ENCODE measurements at places on chromosomes 1 and 21.

DNA sequence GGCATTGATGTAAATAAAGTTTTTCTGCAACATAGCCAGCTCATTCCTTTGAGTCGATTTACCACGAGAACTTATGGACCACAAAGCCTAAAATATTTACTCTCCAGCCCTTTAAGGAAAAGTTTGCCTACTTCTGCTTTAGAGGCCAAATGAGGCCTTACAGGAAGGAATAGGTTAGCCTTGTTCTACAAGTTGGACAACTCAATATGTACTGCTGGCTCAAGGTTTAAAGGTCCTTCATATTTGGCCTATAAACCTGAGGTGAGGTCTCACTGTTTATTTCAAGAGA is 144.5 kb upstream of the DNAH14 start:
- DNase-seq, result peak; percentile 27

- peak; percentile 47 for DNase-seq
Measured at GRCh38 chr1:51624855-51625254, 8.0 kb downstream of the OSBPL9 start.

GRCh38 chr21:15781986-15782385 is 52.2 kb downstream of the USP25 start:
- no peak for DNase-seq

DNA sequence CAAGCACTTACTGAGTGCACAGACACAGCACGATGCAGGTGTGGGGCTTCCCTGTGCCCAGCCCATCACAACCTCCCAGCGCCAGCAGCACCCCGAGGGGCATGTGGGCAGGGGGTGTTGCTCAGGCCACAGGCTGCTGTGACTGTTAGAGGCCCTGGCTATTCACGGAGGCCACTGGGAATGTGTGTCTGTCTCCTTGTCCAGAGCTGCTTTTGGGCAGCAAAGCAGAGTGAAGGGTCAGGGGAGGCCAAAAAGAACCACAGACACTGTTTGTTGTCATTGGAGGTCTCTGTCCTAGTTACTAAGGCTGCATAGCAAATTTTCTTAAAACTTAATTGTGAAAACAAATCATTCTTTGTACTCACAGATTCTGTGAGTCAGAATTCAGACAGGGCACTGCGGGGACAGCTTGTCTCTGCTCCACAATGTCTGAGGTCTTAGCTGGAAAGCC is 49.6 kb downstream of the TNFRSF8 start:
- DNase-seq, result peak; percentile 51

DNA sequence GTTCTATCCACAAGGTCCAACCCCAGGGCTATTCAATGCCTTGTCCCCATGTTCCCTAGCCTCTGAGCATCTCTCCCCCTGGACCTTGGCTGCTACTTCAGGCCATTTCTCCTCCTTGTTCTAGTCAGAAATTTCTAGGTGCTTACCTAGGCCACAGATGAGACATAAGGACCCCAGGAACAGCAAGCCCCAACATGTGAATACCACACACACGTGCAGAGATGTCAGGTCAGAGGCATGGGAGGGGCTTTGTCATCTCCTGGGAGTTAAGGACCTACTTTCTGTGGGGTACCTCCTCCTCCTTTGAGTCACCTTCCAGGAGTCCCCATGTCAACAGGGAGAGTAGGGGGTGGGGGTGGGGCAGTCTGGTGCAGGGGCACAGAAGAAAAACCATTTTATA is 7.1 kb upstream of the RGS16 start:
- no peak for DNase-seq

- no peak for DNase-seq
Measured at GRCh38 chr1:111729271-111729921, 9.8 kb downstream of the INKA2 start.

- DNase-seq, result peak; percentile 69
Measured at GRCh38 chr1:151060007-151060656, at the start of gene MLLT11. TSS of gene MLLT11 (plus strand) at chr1:151060397. CDS start at chr1:151067225, 6,828 bp downstream.

GRCh38 chr1:60697204-60697994 is 385.0 kb upstream of the NFIA start:
- no peak for DNase-seq

- no peak for DNase-seq
Measured at GRCh38 chr1:170669107-170669445, 5.1 kb downstream of the PRRX1 start.

DNA sequence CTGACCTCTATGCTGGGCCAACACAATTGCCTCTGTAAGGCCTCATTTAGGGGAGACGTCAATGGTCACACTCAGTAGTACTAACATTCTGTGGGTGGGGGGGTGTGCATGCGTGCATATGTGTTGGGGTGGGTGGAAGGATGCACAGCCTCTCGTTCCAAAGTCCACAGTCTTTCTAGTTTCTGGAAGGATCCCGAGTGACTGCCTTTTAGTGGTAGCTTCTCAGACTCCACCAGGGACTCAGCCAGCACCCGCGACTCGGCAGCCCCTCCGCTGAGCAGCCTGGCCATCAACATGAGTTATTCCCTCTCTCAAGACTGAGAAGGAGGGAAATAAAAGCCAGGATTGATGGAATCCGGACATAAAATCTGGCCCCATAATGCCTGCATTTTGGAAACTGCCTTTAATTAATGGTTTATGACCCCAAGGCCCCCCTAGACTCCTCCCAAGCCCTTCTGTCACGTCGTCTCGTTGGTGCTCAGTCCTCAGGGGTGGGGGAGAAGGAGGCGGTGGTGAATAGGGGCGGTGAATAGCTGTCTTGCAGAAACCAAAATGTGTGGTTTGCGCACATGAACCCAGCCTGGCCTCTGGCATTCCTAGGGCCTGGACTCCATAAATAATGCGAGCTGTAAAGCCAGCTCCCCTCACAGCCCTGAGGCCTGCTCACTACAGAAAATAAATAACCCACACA is 65.1 kb upstream of the TMEM51 start:
- peak; percentile 24 for DNase-seq

GRCh38 chr1:238652346-238652968 is 733.9 kb upstream of the CHRM3 start:
- DNase-seq, result peak; percentile 87

DNA sequence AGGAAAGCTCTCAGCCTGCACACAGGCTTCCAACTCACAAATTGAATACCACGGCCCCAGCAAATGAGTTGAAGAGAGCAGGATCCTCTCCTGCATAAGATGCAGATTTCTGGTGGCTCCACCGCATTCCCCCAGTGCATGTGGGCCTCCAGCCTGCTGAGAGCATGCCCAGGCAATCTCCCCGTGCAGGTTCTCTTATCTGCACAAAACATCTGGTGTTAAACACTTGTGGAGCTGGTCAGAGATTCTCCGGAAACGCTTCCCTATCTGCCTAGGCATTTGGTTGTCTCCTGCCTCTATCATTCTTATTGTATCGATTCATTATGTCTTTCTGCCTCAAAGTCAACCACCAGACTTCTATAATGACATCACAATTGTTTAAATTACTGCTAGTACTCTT is 1349.0 kb upstream of the B3GALT2 start:
- DNase-seq, result no peak

DNA sequence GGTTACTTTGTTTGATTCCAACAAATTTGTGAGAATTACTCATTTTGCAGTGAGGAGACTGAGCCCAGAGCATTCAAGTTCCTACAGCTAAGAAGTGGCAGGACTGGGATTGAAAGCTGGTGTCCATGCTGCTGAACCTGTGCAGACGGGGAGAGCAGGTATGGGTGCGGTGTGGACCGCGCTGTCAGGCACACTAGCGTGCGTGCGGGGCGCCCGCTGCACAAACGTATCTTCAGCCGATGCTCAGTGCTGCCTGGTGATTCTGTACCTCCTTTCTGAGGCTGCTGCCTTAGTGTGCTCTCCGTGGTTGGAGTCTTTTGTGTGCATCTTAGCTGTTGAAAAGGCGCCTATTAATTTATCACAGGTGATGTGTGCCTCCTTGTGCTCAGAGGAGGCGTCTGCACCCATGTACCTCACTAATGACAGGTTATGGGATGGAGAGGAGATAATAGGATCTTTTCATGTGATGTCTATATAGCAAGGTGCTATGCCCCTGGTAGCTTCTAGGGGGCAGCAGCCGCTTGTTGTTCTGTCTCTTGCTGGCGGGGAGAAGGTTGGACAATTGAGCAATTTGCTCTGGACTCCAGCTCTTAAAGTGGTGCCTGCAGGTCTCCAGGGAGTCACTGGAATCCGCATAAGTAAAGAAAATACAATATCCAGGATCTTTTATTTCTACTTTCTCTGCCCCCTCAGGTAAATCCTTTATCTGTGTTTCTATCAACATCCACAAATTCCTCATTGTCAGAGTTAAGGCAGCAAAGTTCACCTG is 32.5 kb downstream of the PEX14 start:
- peak; percentile 83 for DNase-seq

- no peak for DNase-seq
Measured at GRCh38 chr1:20211511-20211931, 25.2 kb upstream of the PLA2G2C start.

GRCh38 chr1:166197141-166197540 is 30.3 kb upstream of the FAM78B start:
- no peak for DNase-seq

- peak; percentile 57 for DNase-seq
Measured at GRCh38 chr1:109821831-109822745, 58.4 kb upstream of the EPS8L3 start.

GRCh38 chr1:6121651-6122370 is 58.3 kb downstream of the CHD5 start:
- no peak for DNase-seq

GRCh38 chr1:71881611-71882010 is 400.7 kb downstream of the NEGR1 start:
- DNase-seq, result peak; percentile 44

GRCh38 chr1:67261680-67262079 is 46.0 kb upstream of the IL12RB2 start:
- DNase-seq, result no peak

DNA sequence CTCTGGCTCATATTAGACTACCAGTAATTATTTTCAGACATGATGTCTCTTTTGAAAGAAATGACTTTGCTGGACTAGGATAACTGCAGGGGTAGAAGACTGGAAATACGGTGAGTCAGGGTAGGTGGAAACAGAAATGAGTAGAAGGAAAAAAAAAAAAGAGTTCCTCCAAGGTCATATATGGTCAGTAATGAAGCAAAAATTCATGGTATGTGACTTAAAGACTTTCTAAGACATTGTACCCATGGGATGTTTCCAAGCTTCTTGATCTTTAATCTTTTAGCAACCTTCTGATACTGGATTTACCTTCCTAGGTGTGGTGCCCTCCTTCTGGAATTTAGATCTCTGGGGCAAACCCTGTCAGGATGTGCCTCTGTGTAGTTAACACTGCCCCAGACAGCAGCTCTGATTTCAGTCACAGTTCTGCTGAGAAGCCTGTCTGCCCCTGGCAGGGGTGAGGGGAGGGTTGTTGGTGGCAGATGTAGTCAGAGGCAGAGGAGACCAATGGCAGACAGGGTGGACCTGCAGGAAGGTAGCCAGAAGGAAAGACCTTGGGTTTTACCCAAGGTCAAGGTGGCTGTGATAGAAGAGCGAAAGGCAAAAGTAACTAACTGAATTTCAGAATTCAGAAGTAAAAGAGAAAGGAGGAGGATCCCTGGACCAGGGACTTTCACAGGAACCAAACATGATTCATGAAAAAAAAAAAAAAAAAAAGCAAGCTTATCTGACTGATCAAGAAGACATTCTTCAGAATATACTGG is 44.1 kb upstream of the BCL10 start:
- DNase-seq, result peak; percentile 81

DNA sequence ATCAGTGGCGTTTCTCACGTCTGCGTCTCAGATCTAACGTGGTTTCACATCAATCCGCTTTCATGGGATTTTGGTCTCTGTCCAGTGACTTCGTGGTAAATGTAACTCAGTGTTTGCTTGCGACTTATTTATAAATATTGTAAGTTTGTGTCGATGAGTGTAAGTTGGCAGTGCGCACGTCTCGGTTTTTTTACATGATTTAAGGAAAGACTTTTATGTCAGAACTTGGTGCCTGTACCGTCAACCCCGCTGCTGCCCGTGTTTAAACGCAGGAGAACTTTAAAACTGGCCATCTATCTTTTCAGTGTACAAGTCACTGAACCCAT is 1.5 kb downstream of the B3GALT6 start:
- no peak for DNase-seq

- DNase-seq, result no peak
Measured at GRCh38 chr1:92619466-92620189, 132.9 kb upstream of the GFI1 start.

GRCh38 chr1:218887141-218887925 is 286.3 kb upstream of the LYPLAL1 start:
- DNase-seq, result no peak

DNA sequence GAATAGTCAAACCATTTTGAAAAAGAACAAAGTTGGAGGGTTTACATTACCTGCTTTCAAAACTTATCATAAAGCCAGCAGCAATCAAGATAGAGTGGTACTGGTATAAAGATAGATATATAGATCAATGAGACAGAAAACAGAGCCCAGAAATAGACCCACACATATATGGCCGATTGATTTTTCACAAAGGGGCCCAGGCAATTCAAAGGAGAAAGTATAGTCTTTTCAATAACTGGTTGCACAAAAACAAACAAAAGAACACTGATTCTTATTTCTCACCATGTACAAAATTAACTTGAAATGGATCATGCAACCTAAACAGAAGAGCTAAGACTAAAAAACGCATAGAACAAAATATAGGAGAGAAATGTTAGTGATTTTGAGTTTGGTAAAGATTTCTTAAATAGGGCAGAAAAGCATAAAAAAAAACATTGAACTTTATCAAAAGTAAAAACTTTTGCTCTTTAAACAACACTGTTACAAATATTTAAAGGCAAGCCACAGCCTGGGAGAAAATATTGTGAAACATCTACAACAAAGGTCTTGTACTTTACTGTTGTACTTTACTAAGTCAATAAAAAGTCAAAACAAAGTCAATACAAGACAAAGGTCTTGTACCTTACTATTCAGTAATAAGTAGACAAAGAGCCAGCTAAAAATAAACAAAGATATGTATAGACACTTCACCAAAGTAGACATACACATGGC is 50.2 kb downstream of the ST3GAL3 start:
- no peak for DNase-seq

DNA sequence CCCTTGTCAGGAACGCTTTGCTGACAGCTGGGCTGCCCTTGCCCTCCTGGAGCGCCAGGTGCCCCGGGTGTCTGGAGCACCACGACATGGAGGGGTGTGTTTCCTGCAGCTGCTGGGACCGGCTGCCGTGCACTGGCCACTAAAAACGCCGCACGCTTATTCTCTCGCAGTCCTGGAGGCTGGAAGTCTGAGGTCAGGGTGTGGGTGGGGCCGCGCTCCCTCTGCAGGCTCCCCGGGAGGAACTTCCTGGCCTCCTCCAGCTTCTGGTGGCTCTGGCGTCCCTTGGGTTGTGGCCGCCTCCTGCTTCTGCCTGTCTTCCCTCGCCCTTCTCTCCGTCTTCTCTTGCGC is 28.0 kb upstream of the PLCH2 start:
- no peak for DNase-seq
